ENCODE measurements at places on chromosomes 4 and X.

GRCh38 chr4:44145868-44146267, 302.7 kb downstream of the KCTD8 start:
- DNase-seq = no peak

DNA sequence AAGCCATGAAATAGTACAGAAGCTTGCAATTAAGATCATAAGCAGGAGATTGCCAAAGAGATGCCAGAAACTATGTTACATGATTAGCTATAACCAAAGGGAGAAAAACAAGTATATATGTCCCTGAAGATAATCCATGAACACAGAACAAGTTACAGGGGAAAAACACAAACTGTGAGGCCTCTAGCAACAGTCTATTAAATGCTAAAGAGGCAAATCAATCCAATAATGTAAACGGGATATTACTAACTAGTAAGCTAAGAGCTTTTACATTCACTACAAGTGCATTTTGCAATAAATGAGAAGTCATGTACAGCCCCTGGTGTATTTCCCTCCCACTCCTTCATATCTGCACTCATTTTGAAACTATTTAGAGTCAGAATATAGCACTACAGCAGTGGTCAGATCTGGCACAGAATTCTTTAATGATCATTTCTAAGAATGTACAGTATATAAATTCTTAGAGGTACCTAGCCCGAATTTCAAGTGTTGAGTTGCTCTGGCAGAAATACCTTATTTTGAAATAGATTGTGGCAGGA, 449.8 kb upstream of the SMIM31 start:
- DNase-seq = no peak

DNA sequence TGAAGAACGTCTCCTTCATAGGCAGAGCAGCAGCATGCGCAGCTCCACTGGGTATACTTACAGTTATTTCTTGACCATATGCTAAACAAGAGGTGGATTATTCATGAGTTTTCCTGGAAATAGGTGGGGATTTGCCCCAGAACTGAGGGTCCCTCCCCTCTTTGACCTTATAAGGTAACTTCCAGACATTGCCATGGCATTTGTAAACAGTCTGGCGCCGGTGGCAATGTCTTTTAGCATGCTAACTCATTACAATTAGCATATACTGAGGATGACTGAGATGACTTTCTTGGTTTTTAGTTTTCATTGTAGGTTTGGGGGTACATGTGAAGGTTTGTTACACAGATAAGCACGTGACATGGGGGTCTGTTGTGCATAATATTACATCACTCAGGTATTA, 97.3 kb downstream of the MTNR1A start:
- DNase-seq = no peak

DNA sequence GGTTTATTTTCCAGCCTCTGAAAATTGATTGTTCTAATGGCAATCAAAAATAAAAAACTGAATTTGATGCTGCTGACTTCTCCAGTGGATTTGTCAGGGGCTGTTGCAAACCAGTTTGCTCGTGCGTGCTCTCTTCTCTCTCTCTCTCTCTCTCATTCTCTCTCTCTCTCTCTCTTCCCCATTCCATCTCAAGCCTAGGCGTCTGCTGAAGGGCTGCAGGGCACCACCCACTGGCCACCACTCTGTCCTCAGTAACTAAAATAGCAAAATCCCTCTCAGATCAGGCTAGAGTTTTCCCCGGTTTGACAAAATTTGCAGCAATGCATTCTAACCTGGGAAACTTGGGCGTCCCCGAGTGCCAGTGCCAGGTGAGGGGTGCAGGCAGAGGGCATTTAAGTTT, 19.4 kb downstream of the NKX6-1 start:
- no peak for DNase-seq

DNA sequence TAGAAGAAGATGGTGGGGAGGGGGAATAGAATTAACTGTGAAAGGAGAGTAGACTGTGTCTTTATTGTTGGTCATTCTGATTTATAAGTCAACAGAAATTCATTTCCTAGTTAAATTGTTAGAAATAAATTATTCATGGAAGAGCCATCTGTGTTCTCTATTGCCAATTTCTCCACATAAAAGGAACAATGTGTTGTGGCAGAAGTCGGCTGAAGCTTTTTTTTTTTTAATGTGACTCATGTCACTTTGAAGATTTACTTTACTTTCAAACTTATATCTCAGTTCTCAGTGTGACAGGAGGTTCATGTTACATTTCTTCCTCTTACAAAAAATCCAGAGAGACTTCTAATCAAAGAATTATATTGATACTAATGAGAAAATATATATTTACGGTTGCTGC, 60.5 kb downstream of the CPE start:
- DNase-seq = no peak

- no peak for DNase-seq
These were observed 150.9 kb downstream of the BCOR start for GRCh38 chrX:39946822-39947221.

GRCh38 chrX:149633511-149633910, 1.9 kb upstream of the TMEM185A start:
- no peak for DNase-seq

DNA sequence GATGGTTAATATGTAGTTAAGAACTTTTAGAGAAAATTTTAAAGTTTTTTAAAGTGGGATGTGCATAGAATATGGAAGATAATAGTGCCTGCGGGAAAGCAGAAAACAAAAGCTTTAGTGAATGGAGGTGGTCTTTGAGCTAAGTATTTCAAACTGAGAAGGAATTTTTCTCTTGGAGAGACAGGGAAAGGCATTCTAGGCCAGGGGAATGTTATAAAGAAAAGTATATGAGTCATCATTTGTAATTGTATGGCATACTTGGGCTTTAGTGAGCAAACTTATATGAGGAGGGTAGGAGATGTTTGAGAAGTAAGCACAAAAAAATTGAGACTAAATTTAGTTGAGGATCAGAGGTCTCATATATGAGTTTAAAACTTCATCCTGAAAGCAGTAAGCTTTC, 467.0 kb downstream of the PPARGC1A start:
- no peak for DNase-seq

- DNase-seq = peak; percentile 1
These were observed 12.4 kb downstream of the NKX1-1 start for GRCh38 chr4:1393866-1394265.

DNA sequence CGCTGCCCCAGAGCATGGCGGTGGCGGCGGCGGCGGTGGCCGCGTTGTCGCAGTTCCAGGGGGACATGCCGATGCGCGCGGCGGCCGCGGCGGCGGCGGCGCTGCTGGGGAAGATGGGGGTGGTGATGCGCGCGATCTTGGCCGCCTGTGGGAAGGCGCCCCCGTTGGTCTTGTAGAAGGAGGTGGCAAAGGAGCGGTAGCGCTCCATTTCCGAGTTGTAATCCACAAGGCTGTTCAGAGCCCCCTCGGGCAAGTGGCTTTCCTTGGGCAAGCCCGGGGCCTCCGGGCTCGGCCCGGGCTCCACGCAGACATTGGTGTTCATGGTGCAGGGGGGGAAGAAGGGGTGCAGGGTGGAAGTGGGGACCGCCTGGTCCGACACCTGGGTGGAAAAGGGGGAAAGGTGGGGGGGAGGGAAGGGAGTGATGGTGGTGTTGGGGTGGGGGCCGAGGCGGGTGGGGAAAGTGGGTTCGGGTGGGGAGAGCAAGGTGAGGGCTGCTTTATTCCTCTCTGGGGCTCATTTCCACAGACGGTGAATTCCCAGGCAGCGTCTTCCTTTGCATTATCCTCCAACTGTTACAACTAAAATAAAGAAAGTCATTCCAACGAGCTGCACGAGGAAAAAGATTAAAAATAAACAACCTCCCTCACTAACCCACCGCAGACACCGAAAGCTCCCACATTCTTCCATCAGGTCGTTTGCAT, 3.1 kb downstream of the CXXC4 start:
- DNase-seq = peak; percentile 81

- DNase-seq = no peak
These were observed 23.7 kb upstream of the CASK start for GRCh38 chrX:41946989-41947612.

DNA sequence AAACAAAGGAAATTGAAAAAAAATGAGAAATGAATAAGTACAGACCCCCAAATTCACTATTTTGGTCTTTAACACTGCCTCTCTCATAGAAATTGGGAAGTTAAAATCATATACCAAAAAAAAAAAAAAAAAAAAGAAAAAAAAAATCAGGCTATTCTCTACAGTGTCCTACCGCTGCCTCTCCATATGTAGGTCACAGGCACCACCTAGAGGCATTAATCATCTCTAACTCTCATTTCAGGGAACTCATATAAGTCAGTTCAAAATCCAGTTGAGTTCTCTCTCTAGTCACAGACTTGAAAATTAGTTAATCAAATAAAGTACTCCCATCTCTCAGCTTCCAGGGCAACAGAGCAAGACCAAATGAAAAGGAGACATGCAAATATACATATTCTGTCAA, 47.9 kb downstream of the COX18 start:
- DNase-seq = no peak

- peak; percentile 75 for DNase-seq
These were observed 12.7 kb downstream of the TKTL1 start for GRCh38 chrX:154308108-154308946.

GRCh38 chrX:109830157-109830703, 97.2 kb upstream of the ACSL4 start:
- DNase-seq = no peak

DNA sequence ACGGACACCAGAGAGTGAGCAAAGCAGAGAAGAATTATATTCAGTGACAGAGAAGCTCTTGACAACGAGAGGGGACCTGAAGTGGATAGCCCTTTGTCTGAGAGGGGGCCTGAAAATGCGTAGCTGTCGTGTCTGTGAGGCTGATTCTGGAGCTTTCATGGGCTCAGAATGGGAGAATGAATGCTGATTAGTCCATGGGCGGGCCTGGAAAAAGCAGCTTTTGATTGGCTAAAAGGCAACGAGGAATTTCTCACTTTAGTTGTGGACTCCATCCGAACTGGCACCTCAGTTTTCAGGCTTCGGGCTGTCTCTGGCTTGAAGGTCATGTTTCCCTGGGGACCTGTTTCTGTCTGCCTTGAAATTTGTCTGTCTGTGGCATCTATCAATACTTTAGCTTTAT, 487.1 kb downstream of the TECRL start:
- DNase-seq = no peak

DNA sequence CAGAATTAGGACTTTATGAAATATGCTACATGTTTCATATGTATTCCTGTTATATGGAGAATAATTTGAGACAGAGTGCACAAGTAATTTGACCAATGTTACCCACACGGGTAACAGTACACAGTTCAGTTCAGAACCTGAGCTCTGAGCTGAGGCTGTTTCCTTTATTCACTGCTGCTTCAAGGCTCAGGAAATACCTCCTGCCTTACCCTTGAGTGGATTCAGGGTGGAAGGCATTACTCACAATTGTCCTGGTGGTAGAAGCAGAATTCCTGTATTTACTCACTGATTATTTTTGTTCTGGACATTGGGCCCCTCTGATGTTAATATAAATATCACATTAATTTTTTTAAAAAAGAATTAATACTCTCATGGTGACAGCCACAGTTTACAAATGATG, 73.5 kb upstream of the CAMK2D start:
- no peak for DNase-seq

DNA sequence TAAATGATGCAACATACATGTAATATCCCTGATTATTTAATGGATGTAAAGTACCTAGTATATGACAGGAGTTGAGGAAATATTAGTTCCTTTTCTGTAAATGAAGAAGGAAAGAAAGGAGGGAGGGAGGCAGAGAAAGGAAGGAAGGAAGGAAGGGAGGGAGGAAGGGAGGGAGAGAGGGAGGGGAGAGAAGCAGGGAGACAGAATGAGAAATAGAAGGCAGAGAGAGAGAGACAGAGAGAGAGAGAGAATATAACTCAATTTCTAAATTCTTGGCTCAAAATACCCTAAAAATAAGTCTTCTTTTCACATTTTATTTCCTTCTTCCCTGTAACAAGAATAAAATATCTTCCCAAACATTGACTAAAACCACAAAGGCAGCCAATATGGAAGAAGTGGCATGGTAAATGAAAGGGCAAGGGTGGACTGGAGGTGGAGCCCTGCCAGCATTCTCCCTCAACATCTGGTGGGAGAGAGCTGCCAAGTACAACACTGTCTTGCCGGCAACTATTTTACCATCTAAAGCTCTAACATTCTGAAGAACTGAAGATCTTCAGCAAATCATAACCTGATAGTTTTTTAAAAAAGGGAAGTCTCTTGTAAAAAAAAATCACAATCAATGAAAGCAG, 245.1 kb downstream of the PPP3CA start:
- DNase-seq = no peak

- DNase-seq = no peak
These were observed 1080.9 kb upstream of the IGFBP7 start for GRCh38 chr4:58191109-58191508.

- DNase-seq = no peak
These were observed 28.9 kb upstream of the TLL1 start for GRCh38 chr4:165844161-165844560.

- DNase-seq = no peak
These were observed 144.8 kb downstream of the BCOR start for GRCh38 chrX:39952989-39953388.

DNA sequence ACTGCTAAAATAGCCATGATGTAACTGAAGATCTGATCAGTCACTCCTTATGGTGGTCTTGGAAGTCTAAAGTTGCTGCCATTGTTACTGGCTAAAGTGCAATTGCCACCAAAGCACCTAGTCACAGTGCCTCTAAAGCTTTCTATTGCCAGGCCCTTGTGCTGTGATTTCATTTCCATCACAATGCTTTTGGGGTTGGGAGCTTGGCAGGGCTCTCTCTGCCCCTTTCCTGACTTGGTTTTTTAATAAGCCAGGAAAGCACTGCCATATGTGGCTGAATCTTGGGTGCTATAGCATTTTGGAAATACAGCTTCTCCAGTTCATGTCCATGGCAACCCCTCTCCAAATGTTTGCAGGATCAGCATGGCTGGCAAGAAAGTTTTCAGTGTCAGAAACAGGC, 1712.4 kb upstream of the TENM3 start:
- no peak for DNase-seq

- no peak for DNase-seq
These were observed 46.1 kb downstream of the CNGA2 start for GRCh38 chrX:151780621-151781020.

DNA sequence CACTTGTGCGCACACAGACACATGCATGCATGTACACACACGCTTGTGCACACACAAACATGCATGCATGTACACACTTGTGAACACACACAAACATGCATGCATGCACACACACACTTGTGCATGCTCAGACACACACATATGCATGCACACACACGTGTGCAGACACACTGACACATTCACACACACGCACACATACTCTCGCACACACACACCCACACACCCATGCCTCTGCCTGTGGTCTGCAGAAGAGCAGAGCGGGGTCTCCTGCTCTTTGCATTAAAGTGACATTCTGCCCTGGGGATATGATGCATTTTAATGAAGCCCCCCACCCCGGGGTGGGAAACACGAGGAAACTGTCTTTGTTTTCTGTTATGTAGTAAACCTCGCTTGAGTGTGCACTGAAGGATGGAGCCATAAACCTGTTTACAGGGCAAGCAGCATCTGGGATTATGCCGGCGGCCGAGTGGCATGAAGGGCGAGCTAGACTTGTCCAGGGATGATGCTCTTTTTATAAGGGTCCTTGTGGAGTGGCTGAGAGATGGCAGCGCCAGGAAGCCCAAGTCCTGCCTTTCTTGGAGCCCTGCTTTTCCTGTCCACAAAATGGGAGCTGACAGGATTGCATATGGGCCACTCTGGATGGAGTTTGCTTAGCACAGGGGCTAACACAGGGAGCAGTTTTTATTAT, 17.8 kb downstream of the PSAPL1 start:
- no peak for DNase-seq

- DNase-seq = no peak
These were observed 158.7 kb upstream of the ATP6AP2 start for GRCh38 chrX:40422021-40422420.
